ENCODE measurements at places on chromosomes 7 and 10.

- no peak for DNase-seq
These were observed 10.0 kb upstream of the SLC13A1 start for GRCh38 chr7:123209786-123210185.

GRCh38 chr7:77702513-77702912, 6.3 kb downstream of the RSBN1L start:
- no peak for DNase-seq

DNA sequence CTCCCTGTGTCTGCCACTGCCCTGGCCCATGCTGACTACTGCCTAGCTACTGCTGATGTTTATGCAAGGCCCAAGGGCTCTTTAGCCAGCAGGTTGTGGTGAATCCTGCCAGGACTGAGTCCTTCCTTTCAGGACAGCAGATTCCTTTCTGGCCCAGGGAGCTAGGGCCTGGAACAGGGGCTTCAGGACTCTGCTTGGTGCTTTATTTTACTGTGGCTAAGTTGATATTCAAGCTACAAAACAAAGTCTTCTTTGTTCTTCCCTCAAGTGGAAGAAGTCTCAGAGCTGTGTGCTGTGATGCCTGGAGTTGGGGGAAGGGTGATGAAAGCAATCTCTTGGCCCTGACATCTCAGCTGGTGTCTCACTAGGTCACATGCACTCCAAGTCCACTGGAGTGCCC, 66.2 kb upstream of the NME8 start:
- no peak for DNase-seq

GRCh38 chr7:44764665-44765578, 16.3 kb downstream of the ZMIZ2 start:
- no peak for DNase-seq

GRCh38 chr7:121026159-121026558, 37.6 kb downstream of the CPED1 start:
- DNase-seq, result no peak

DNA sequence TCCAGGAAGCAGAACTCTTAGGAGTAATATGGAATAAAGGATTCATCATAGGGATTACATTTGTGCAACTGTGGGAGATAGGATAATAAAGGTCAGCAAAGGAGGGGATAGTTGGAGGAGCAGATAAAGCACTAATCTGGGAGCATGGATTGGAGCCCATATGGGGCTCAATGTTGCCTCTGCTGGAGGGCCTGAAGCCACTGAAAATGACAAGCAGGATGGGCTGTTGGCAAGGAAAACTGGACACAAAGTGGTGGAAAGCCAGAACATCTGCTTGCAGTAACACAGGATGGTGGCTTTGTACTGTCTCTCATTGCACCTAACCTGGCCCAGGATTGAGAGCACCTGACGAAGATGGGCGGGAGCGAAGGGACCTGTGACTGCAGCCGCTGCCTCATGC, 15.0 kb upstream of the COMMD3 start:
- no peak for DNase-seq

- no peak for DNase-seq
These were observed 220.5 kb upstream of the MAGI2 start for GRCh38 chr7:79673969-79674368.

DNA sequence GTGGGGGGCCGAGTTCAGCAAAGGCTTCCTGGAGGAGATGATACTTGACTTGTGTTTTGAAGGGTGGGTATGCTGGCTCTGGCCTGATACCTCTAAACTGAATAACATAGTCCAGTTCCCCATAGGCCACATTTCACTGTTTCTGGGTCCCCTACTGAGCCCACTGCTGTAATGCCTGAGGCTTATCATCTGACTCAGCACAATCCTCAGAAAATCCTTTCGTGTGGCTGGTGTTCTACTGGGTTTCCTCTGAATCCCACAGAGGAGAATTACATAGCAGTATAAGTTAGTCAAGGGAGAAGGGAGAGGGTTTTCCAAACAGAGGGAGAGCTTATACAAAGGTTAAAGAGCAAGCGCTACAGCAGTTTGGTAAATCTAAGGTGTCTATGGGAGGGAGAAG, 2.8 kb upstream of the R3HCC1L start:
- no peak for DNase-seq

DNA sequence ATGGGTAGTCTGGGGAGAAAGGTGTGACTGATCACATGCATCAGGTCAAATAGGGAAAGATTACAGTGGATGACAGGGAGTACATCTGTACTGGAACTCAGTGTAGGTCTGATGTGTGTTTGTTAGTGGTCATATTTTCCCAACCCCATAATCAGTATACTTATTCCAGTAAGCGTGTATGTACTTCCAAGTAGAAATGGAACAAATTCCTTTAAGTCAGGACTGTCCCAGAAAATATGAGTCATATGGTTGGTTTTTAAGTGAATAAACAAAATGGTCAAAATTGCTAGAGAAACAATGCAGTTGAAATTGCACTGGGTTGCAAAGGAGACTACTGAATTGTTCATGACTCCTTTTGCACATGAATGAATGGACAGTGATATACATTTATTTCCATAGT, 118.8 kb upstream of the MYO3A start:
- DNase-seq, result no peak
